ENCODE measurements at places on chromosomes 6 and 20. TPM values are rescaled to one million over a fixed set of nuclear protein-coding genes. Genes with fewer than 3 reads are reported as not detected.

DNA sequence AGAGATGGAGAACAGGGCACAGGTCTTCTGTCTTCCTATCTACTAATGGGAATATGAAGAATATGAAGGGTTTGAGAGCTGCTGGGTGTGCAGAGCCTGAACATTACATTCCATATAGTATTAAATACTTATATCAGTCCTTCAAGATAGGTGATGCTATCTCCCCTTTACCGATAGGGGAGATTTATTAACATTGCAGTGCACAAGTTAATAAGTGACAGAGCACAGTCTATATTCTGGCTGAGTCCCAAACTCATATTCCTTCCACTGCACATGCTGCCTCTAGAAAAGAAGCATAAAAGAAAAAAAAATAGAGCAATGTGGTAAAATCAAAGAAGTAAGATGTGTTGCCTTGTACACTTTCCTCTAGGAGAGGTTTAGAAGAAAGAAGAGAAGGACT, 18.5 kb upstream of the KIAA0408 start:
- no peak for DNase-seq

DNA sequence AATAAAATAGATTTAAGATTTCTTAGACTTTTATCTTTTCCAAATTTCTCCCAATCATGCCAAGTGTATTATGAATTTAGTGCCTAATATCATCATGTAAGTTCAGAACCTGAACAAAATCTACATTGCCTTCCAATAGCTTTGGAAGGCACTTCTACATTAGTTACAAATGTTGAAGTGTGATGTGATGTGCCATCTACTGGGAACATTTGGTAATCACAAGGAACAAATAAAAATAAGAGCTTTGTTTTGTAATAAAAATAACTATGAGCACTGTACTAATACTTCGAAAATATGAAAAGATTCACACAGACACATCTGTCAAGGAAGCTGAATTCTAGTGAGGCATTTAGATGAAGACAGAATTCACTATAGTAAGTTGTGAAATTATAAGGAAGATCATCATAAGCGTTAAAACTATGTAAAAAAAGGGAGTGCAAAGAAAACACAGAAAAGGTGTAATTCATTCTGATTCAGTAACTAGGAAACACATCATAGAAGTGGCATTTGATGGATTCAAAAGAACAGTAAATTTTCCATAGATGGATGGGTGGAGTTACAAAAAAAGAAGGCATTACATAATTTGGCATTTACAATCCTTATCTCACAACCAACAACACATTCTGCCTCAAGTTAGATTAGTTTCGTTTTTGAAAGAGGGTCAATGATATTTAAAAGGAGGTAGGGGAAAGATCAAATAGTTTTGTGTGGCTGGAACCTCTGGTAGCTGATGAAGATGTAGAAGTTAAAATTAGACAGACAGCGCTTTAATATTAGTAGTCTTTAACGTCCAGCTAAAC, 161.0 kb downstream of the ASCC3 start:
- DNase-seq = no peak

DNA sequence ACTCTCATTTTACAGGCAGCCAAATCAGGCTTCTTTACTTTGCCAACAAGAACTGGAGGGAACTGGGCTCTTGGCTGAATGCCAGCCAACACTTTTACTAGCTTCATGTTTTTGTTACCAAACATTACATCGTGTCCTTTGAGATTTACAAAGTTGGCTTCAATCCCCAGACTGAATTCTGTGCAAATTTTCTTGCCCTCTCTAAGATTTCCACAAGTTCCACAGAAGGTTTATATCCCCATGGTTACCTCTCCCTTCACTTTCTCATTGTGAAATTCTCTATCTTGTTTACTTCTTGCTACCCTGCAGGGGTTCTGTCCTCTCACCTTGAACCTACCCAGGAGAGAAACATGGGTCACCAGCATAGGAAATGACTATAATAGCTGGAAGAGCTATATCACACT, 37.6 kb upstream of the PLCB1 start:
- DNase-seq = no peak

DNA sequence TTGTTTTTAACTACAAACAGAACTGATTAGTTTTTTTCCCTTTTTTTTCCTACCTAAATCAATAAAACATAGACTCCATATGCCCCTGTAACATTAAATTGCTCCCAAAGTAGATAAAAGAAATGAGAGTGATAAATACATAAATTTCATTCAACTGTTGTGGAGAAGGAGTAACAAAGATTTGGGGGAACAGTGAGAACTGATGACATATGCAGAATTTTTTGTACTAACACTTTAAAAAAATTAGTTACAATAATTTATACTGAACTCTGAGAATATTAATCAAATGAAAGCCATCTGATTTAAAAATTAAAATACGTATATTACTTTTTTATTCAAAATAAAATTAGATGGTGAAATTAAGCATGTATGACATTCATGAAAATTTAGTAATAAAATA, 195.7 kb downstream of the COL19A1 start:
- DNase-seq = no peak

DNA sequence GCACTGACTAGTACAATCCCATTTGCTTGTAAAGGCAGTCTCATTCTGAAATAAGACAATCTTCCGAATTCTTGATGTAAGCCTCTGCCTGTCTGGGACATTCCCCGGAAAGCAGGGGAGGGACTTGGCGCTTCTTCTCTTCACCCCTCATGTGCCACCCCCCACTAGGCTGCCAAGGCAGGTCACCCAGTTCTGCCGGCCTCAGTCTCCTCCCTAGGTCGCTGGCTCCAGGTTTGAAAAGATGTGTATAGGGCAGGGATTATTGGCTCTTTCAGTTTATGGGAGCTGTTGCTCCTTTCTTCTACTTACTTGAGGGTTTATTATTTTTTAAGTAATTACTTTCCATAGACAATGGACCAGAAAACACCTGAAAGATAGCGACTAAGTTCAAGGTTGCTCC, 158.1 kb upstream of the RPS6KA2 start:
- DNase-seq = no peak

- no peak for DNase-seq
These were observed 106.3 kb downstream of the CENPW start for GRCh38 chr6:126446248-126446647.

The OARD1 gene
- 15.7 TPM for total RNA-seq

The SPATS1 gene
- not detected for total RNA-seq

DNA sequence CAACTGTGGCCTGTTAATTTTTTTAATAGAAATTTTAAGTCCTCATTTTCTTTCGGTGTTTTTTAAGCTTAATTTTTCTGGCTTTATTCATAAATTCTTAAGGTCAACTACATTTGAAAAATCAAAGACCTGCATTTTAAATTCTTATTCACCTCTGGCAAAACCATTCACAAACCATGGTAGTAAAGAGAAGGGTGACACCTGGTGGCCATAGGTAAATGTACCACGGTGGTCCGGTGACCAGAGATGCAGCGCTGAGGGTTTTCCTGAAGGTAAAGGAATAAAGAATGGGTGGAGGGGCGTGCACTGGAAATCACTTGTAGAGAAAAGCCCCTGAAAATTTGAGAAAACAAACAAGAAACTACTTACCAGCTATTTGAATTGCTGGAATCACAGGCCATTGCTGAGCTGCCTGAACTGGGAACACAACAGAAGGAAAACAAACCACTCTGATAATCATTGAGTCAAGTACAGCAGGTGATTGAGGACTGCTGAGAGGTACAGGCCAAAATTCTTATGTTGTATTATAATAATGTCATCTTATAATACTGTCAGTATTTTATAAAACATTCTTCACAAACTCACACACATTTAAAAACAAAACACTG, 10.1 kb downstream of the HFE start:
- DNase-seq = no peak

The SENP6 gene
- 38.0 TPM for total RNA-seq

The PLG gene
- total RNA-seq = not detected

The SRMS gene
- total RNA-seq = not detected

GRCh38 chr6:52611833-52612232, 35.0 kb upstream of the TRAM2 start:
- no peak for DNase-seq

- DNase-seq = no peak
These were observed 206.2 kb downstream of the WDR27 start for GRCh38 chr6:169495601-169496000.

- no peak for DNase-seq
These were observed 153.9 kb downstream of the MMS22L start for GRCh38 chr6:97129106-97129505.

- no peak for DNase-seq
These were observed 688.9 kb upstream of the GJE1 start for GRCh38 chr6:141443668-141444289.

DNA sequence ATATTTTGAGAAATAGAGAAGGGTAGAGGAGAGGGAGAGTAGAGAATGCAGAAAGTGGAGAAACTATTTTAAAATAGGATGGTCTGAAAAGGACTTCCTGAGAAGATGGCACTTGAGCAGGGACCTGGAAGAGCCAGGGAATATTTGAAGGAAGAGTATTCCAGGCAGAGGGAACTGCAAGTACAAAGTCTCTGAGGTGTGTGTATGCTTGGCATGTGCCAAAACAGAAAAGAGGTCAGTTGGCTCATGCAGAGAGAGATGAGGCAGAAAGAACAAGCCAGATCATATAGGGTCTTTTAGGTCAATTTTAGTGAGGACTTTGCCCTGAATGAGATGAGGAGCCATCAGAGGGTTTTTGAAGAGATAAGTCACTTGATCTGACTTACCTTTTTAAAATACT, 145.9 kb downstream of the FLRT3 start:
- no peak for DNase-seq

DNA sequence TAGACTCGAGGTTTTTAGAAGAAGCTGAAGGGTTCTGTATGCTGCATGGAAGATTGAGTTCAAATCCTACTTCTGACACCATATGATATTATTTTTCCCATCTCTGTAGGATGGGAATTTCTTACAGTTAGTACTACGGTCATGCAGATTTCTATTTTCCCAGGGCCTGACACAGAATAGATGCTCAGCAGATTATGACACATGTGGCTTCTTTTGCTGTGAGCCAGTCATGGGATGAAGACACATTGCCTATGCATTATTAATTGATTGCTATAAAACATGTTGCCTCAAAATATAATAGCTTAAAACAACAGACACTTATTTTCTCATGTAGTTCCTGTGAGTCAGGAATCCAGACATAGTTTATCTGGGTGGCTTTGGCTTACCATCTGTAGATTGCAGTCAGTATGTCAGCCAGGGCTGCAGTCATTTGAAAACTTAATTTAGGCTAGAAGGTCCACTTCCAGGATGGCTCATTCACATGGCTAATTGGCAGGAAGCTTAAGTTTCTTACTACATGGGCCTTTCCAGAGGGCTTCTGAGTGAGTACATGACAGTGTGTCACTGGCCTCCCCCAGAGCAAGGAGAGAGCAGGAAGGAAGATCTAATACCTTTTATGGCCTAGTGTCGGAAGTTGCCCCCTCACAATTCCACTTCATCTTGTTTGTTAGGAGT, 29.5 kb downstream of the TOP1 start:
- no peak for DNase-seq

The HS3ST5 gene
- total RNA-seq = 0.17 TPM

The SLC52A3 gene
- total RNA-seq = 0.46 TPM

- DNase-seq = no peak
These were observed 36.2 kb upstream of the NANP start for GRCh38 chr20:25659999-25660398.

GRCh38 chr6:22448291-22448711, 121.1 kb upstream of the HDGFL1 start:
- peak; percentile 58 for DNase-seq
